Stimulated activated CD4-positive, alpha-beta T cell treated with anti-CD3 and anti-CD28 coated beads, Interleukin-1b, Interleukin-23, amount 100 ng/mL, for 1 hour (primary cell): ENCODE measurements at places on chromosomes 1 and 21.

DNA sequence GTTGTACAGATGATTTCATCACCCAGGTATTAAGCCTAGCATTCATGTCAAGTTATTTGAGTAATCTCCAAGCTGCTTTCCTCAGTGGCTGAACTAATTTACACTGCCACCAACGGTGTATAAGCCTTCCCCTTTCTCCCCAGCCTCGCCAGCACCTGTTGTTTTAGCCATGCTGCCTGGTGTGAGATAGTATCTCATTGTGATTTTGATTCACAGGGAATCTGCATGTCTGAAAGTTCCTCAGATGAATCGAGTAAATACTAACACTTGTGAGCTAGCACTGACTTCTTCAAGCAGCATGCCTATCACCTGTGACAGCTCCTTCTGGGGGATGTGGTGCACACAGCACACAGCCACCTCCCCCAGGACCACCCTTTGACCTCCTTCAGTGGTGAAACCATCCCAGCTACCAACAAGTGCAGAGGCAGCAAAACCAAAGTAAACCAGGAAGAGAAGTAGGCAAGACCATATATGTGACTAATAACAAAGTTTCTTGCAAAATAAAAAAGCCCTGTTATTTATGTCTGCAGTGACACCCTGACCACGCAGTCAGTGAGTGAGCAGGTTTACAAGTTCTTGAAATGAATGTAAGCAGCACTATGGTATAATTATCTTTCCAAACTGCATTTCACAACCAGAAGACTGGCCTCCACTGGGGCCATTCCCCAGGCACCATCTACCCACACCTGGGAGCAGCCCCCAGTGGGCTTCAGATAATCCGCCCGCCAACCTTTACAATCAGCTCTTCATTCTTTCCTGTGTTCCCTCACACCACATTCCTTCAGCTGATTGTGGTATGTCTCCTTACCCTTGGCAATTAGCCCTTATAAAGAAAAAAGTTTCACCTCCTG is 173.8 kb downstream of the ETS2 start:
- no peak for DNase-seq

DNA sequence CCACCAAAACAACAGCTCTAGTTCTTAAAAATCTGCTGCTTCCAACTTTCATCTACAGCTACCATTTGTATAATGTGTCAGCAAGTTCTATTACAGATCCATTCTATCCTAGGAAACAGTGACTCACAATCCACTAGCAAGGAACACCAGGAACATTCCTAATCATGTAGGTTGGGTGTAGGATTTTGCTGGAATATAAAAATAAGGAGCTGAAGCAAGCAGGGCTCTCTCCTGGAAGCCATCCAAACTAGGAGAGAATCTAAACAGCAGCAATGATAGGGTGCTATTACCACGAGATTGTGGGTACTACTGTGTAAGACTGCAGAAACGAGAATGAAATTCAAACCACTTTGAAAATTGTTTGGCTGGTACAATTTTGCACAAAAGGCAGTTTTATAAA is 135.0 kb downstream of the PTPN14 start:
- DNase-seq, result no peak

- no peak for DNase-seq
These were observed 16.9 kb downstream of the TCEANC2 start for GRCh38 chr1:54070171-54070837.

DNA sequence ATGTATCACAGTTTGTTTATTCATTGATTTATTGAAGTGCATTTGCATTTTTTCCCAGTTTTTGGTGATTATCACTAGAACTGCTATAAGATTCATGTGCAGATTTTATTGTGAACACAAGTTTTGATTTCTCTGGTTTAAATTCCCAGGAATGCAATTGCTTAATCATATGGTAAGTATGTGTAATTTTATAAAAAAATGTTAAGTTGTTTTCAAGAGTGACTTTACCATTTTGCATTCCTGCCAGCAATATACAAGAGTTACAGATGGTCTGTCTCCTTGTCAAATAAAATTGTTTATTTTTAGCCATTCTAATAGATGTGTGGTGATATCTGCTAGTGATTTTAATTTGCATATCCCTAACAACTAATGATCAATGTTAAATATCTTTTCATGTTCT is 127.3 kb upstream of the APP start:
- no peak for DNase-seq

- DNase-seq, result no peak
These were observed 395.0 kb upstream of the DUSP10 start for GRCh38 chr1:222136869-222137268.

DNA sequence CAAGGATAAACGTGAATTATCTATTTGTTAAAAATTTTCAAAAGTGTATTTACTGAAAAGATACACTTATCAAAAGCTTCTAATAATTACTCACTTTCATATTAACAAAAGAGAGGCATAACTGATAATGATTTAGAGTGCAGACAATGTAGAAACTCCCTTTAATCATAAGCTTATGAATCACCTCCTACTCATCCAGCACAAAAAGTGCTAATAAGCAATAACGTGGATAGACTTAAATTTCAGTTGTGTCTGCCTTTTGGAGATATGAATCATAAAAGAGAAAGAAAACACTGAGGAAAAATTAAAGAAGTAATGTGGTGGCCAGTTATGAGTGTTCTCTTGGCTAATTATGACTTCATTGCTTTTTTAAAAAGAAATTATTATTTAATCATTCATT is 827.6 kb upstream of the B3GALT2 start:
- no peak for DNase-seq

GRCh38 chr1:183002797-183003196 is 20.4 kb upstream of the LAMC1 start:
- DNase-seq, result no peak

- no peak for DNase-seq
These were observed 376.4 kb downstream of the PLPP3 start for GRCh38 chr1:56202796-56203492.

- no peak for DNase-seq
These were observed 738.8 kb downstream of the PTPRU start for GRCh38 chr1:29975036-29975694.
